ENCODE measurements at places on chromosomes 11 and 22.

- DNase-seq, result peak; percentile 5
Observed at GRCh38 chr11:93196816-93197379, 893 bp downstream of the SLC36A4 start.

DNA sequence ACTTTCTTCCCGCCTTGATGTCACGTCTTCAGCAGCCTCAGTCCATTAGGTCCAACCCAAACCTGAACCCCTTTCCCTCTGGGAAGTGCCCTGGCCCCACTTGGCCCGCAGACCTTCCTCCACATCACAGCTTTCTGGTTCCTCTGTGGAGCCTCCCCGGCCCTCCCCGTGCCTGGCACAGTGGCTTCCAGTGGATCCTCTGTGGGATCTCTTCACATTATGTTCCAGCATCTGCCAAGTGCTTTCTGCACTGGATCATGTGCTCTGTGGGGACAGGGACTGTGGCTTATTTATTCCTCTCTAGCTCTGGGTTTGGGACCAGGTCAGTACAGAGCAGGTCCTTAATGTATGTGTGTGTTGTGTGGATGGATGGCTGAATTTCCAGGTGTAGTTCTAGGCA, 30.9 kb downstream of the POLR3H start:
- no peak for DNase-seq

- DNase-seq, result no peak
Observed at GRCh38 chr11:43197379-43197778, 114.4 kb upstream of the API5 start.

DNA sequence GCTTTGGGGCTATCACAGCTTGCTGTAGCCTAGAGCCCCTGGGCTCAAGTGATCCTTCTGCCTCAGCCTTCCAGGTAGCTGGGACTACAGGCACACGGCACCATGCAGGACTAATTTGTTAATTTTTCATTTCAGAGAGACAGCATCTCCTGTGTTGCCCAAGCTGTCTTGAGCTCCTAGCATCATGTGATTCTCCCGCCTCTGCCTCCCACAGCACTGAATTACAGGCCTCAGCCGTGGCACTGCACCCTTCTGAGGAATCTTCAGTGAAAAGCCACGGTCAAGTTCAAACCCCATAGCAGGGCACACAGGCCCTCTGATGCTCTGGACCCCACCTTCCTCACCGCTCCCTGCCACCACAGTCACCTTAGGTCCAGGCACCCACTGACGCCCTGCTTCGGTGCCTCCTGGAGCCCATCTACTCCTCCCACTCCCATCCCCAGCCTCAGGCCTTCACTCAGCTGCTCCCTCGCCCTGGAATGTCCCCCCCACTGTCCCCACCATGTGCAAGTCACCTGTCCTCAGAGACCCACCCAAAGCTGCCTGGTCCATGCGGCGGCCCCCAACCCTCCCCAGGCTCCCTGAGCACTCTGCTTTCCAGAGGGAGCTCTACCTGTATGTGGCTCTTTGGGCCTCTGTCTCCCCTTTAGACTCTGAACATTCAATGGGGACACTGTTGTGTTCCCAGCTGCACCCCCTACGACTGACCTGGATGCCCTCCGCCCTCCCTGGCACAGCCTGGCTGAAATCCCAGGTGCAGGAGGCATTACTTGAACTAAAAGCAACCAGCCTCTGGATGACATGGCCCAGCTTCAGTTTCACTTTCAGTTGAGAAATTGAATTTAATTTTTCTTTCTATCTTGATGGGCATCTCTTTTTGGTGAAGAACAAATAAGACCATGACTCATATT, 1.6 kb downstream of the APOL2 start:
- DNase-seq, result no peak

- no peak for DNase-seq
Observed at GRCh38 chr11:64249563-64250414, 1.5 kb upstream of the PLCB3 start.

DNA sequence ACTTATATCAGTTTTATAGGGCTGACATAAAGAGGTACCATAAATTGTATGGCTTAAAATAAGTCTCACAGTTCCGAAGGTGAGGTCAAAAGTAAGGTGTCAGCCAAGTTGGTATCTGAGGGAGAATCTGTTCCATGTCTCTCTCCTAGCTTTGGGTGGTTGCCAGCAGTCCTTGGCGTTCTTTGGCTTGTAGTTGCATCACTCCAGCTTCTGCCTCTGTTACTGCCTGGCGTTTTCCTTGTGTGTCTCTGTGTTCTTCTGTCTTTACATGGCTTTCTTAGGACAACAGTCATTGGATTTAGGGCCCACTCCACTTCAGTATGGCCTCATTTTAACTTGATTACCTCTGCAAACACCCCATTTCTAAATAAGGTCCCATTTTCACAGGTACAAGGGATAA, 16.7 kb downstream of the MMP7 start:
- DNase-seq, result no peak

DNA sequence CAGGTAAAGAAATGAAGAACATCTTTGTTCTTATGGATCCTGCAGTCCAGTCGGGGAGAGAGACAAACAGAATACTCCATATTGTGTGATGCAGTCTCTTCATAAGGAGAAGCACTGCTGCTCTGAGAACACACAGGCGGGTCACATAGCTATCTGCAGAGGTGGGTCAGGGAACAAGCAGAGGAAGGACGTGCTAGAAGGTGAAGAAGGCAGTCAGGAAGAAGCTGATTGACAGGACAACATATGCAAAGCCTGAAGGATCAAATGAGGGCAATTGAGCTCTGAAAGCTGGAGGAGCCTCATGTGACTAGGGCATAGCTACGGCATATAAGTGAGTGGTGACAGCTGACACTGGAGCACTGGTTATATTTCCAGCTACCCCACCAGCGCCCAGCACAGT, 122.5 kb downstream of the OPCML start:
- DNase-seq, result no peak

DNA sequence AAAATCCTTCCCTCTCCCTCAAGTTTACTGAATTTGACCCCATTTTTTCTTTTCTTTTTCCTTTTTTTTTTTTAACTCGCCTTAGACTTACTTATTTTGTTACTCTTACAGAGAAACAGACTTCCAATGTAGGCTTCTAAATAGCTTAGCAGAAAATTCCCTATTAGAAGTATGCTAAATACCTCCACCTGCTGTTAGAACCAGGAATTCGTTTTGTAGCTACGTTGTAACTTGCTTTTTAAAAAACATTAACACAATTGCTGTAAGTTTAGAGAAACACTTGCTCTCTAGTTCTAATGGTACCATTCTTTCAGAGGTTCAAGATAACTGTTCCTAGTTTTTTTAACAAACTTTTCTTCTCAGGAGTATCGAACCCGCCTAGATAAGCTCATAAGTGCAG, 324.2 kb downstream of the DCDC1 start:
- no peak for DNase-seq

DNA sequence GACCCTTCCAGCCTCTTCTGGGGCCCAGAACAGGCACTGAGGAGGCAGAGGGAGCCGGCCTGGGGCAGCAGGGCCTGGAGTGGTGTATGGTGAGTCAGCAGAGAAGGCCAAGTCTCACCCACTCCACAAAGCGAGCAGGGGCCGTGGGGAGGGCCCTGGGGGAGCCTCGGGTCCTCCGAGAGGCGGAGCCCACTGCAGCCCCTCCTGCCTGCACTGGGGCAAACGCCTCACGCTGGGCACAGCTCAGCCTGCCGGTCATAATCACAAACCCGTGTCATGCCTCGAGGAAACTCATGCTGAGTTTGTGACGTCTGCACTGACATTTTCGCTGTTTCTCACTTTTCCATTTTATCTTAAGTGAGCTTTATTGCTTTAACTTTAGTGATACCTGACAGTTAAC, 38.4 kb downstream of the TOLLIP start:
- no peak for DNase-seq

DNA sequence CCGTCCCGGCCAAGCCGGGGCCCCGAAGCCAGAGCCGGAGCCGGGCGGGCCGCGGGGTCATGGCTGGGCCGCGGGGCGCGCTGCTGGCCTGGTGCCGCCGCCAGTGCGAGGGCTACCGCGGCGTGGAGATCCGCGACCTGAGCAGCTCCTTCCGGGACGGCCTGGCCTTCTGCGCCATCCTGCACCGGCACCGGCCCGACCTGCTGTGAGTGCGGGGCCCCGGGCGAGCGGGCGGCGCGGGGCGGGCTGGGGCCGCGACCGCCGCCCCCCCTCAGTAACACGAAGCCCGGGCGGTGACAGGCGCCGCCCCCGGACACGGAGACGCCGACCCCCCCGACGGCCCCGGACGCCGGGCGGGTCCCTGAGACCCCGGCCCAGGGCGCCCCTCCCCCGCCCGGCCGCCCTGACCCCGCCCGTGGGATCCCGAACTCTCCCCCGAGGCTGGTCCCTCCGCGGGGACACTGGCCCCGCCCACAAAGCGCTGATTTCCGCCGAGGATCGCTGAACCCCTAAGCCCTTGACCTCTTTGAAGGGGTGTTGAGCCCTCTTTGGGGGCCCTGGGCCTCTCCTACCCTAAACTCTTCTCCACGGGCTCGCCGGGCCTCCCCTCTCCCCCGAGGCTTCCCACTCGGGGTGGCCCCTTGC, 389 bp downstream of the MICALL1 start:
- no peak for DNase-seq

GRCh38 chr11:70270877-70271648, 573 bp downstream of the PPFIA1 start:
- DNase-seq, result no peak

GRCh38 chr11:66289548-66290329, 796 bp upstream of the YIF1A start:
- DNase-seq, result no peak

GRCh38 chr11:26199331-26200095, 132.4 kb upstream of the ANO3 start:
- DNase-seq, result no peak

DNA sequence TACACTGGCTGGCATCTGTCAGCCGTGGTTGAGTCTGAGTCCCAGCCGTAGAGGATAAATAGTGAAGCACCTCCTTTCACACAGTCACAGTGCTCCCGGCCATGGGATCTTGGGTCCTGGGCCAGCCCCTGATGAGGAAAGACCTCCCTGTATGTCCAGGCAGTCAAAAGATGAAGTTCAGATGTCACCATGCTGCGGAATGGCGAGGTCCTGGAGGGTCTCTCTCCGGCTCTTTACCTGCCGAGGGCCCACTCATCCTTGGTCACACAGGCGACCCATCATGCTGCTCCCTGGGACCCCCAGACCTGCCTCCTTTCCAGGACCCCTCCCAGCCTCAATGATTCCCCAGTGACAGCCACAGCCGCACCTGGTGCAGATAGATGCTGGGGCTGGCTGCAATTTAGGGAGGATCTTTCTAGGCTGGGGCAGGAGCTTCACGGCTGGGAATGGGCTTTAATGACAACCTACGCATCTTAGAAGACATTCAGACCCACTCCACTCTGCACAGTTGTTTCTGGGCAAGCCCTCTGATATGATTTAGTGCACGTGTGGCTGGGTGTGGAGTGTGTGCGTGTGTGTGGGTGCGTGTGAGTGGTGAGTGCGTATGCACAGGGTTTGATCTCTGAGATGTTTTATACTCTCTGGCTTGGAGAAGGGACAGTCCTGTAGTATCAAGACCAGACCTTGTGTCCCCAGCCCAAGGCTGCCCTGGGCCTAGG, 79.7 kb downstream of the FBLN1 start:
- DNase-seq, result no peak

- no peak for DNase-seq
Observed at GRCh38 chr11:1502954-1503707, 16.6 kb upstream of the MOB2 start.

- no peak for DNase-seq
Observed at GRCh38 chr22:47335460-47335859, 573.0 kb downstream of the TBC1D22A start.

DNA sequence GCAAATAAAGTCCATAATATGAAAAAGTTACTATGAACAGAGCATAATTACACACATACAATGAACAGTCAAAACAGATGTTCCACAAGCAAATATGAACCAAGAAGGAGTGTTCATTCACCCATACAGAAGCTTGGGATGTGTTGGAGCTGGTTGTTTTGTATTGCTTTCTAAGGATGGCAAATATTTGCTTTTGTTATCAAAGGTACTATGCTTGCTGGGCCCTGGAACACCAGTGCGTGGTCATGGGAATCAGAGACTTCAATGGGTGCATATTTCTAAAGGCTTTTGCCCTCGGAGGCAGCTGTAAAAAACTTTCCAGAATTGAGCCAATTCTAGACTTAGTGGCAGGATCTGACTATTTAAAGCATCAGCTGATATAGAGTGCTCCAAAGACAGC, 85.1 kb downstream of the BARX2 start:
- no peak for DNase-seq

- DNase-seq, result no peak
Observed at GRCh38 chr11:65791719-65792213, 4.9 kb downstream of the OVOL1 start.

DNA sequence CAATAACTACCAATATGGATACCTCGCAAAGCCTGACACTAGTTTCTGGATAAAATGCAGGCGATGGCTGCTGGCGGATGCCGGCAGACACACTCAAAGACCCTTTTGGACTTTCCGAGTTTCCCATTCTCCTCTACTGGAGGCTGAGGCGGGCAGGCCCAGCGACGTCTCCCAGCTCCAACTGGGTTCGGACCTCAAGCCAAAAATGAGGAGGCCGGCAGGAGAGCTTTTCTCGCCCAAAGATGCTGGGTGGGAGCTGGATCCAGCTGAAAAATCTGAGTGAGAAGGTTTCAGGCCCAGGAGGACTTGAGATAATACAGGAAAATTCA, 428 bp upstream of the FEZ1 start:
- DNase-seq, result no peak

DNA sequence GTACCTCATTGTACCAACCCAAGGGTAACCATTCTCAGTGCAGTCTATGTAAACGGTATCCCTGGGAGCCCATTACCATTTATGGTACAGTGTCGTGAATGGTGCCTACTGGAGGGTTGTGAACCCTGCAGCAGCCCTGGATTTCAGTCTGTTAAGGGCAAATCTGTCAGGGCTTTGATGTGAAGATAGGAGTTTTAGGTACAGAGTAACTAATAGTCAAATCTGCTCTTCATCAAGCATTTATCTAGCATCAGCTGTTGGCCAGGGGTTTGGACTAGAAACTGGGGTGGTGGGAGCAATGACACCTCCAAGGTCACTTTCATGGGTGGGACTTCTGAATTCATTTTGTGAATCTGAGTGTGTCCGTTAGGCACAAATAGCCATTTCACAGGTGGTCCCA, 50.6 kb upstream of the RFPL3 start:
- no peak for DNase-seq

Data from iPS DF 19.7 (cell line).